NCI-H345 (cell line): ENCODE measurements at places on chromosomes 12 and 14.
A peak's percentile ranks its signal among the peaks of the same experiment; 100 is the strongest.

GRCh38 chr14:37203423-37203822 lies 5.7 kb downstream of the MIPOL1 start:
- DNase-seq: no peak

GRCh38 chr12:17591005-17591681 lies 498.9 kb downstream of the RERGL start:
- DNase-seq: no peak

DNA sequence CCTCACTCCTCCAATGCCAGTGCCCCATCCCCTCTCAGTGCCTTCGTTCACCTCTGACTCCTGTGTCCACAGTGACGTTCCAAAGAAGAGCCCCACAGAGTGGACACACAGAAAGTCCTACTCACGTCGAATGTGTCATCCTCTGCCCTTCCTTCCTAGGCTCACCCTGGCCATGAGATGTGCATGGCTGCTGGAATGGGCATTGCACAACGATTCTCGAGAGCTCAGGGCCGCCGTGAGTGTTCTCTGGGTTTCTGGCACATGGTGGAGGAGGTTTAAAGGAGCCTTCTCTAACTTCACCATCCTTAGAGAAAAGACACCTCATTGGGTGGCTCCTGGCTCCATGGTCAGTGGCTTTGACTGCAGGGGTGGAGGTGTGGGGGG lies 12.8 kb upstream of the CEP170B start:
- no peak for DNase-seq

DNA sequence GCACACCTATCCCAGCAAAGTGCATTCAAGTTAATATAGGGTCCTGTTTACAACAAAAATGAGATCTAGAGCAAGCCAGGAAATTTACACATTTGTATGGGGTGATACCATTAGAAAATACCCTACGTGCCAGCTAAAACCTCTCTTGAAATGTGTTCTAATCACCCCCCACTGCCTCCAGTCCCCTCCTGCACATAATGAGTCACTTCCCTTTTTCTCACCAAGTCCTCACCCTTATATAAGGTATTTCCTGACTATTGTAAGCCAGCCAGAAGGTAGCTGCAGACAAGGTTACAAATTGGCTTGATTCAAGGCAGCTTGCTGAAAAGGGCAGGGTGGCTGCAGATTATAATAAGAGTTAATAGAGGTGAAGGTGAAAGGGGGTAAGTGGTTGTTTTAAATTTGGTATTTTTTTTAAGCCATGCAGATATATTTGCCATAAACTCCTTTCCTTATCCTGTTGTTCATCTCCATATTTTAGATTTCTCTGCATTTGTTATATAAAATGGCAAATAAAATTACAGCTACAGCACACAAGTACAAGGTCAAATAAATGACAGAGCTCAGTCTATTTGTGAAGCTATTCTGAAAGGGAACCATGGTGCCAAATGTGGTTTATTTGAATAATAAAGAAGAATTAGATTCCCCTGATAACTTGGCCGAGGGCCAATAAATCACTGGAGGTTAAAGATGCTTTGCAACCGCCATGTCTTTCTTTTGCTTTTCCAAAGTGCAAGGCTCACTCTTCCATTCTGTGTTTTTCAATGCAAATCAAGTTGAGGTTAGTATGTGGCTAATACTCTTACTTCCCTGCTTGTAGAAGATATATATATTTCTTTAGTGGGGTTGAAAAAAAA lies 385.9 kb downstream of the EGLN3 start:
- peak; percentile 23 for DNase-seq

DNA sequence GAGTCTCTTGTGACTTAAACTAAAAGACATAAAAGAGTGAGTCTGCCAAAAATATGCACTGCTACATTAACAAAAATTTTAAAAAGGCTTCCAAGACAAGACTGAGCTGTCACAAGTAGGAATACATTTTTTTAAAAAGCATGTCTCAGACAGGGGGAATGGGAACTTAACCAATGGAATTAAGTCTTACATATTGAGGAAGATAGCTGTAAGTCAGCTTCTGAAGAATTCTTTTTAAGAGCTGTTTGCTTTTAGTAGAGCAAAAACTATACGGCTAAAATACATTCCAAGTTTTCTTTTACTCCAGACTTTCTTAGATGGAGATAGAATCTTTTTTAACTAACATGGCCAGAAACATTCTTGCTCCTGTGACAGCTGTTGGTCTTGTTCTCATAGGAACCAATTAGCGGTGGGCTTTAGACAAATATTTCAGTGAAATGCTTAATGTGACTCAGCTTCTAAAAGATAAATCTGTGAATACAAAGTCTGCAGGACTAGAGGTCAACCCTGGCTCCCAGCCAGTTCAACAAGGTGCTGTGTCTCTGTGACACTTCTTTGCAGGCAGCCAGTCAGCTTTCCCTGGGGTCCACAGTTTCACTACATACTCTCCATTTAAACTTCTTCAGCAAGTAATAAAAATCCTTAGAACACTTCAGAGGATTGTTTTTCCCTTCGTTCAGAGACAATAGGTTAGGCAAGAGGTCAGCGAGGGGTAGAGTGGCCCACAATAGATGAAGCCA lies 187.6 kb downstream of the NAV3 start:
- no peak for DNase-seq

- no peak for DNase-seq
Measured at GRCh38 chr12:30952015-30952414, 25.5 kb downstream of the TSPAN11 start.

DNA sequence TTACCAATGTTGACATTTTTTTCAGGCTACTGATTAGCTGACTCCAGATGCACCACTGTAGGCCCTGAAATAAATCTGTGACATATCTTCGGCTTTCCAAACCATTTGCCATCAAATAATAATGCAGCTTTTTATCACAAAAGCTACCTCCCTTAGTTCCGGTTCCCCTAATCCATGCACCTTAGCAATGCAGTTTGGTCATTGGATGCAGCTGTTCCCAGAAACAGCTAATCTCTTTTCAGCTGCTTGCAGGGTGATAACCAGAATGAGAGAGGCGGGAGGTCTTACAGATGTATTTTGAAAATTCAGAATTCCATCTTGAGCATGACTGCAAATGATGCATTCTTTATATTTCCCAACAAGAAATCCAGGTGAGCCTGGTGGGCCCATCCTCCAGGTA lies 646.2 kb downstream of the SOX5 start:
- DNase-seq: no peak

GRCh38 chr12:101749657-101750056 lies 10.4 kb upstream of the SYCP3 start:
- DNase-seq: no peak

- no peak for DNase-seq
Measured at GRCh38 chr12:116980083-116980482, 69.3 kb downstream of the FBXW8 start.

DNA sequence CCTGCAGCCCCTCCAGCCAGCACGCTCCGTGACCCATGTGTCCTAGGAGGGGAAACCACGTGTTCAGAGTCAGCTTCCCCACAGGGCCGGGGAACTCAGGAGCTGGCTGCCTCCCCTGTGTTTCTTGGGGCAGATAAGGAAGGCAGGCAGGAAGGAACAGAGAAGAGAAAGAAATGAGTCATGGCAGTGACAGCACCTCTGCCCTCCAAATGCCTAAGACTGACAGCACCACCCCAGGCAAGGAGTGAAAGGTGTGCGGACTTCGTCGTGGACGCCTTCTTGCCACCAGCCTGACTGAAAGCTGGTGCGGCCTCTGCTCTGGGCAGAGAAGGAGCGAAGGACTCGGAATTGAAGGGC lies 167.0 kb upstream of the FKBP4 start:
- no peak for DNase-seq

DNA sequence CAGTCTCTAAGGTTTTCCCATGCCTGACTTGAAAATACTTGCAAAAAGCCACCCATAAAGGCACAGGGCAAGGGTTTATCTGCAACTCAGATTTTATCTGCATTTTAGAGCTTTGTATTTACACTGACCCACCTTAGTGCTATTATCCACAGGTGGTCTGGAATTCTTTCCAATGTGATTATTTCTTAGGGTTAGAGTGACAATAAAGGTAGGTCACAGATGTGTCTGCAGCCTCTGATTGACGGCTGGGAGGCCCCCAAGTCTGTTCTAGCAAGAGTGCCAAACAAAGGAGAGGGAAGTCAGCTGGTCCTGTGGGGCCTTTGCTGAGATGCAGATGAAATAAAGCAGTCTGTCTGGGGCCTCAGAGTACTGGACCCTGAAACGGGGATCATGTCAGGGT lies 64.0 kb downstream of the FRMD6 start:
- no peak for DNase-seq

- peak; percentile 53 for DNase-seq
Measured at GRCh38 chr12:107884769-107885694, 110.5 kb downstream of the ASCL4 start.
